ENCODE measurements at places on chromosomes 2 and 18. TPM values are rescaled to one million over a fixed set of nuclear protein-coding genes. Genes with fewer than 3 reads are reported as not detected.

DNA sequence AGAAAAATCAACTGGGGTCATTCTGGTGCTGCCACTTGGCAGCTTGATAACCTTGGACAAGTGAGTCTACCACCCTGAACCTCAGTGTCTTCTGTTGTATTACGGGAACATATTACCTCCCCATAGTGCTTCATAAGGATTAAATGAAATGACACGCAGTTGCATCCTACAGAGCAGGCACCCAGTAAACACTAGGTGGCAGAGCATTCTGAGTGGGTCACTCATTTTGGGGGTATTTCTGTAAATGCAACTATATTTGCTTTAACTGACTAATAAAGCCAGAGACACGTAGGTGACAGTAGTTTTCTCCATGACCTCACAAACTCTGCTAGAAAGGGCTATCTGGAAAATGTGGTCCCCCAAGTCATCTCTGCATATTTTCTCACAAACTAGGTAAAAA lies 4.7 kb downstream of the CD226 start:
- H3K36me3 ChIP-seq = no peaks in the 10 kb centered on the region
- H3K4me3 ChIP-seq = no peak overlapping the region
- H3K27ac ChIP-seq = no peak overlapping the region
- peaks cover 4% of the 10 kb centered on the region for H3K4me1 ChIP-seq
- no peak for DNase-seq

CD8A gene
- 5.3 TPM for total RNA-seq

DNA sequence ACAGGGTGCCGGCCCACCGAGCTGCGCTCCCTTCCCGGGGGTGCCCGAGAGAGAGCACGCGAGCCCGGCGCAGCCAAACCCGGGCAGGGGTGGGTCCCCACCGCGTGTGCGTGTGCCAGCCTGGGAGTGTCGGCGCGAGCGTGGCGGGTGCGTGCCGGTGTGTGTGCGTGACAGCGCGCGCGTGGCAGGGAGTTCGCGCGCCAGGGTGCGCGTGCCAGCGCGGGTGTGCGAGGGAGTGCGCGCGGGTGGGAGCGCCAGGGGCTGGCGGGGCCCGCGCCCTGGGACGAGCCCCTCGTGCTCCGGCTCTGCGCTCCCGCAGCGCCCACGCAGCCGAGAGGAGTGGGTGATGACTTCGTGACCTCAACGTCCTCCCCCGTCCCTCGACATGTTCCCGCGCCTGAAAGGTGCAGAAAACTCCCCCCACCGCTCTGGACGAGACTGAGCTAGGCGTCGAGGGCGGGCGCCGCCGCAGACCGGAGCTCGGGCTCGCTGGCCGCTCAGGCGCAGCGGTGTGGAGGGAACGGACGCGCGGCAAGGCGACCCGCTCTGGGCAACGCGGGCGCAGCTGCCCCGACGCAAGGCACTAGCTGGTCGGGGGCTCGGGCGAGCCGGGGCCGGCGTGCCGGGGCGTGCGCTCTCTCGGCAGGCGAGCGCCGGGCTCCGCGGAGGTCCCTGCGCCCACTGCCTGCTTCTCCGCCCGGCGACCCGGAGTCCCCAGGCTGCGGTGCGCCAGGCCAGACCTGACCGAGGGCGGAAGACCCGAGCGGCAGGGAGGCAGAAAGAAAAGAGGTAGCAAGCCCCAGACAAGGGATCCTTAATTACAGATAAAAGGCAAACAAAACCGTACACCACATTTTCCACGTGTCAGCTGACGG lies 582.8 kb downstream of the ZEB2 start:
- H3K4me3 ChIP-seq = peak overlapping the region; percentile 60
- no peaks in the 10 kb centered on the region for H3K36me3 ChIP-seq
- peaks cover 17% of the 10 kb centered on the region for H3K4me1 ChIP-seq
- H3K27me3 ChIP-seq = no peaks in the 10 kb centered on the region
- H3K27ac ChIP-seq = peak overlapping the region; percentile 90

GRCh38 chr2:23293063-23293462 lies 91.9 kb upstream of the KLHL29 start:
- H3K4me3 ChIP-seq = no peak overlapping the region
- no peaks in the 10 kb centered on the region for H3K27me3 ChIP-seq
- no peaks in the 10 kb centered on the region for H3K36me3 ChIP-seq
- H3K27ac ChIP-seq = no peak overlapping the region
- DNase-seq = no peak

- H3K27me3 ChIP-seq = no peaks in the 10 kb centered on the region
- H3K4me1 ChIP-seq = peaks cover 12% of the 10 kb centered on the region
- no peak overlapping the region for H3K4me3 ChIP-seq
Observed at GRCh38 chr2:101782427-101782792, 84.9 kb downstream of the MAP4K4 start.

- H3K27ac ChIP-seq = no peak overlapping the region
- H3K36me3 ChIP-seq = peaks cover 5% of the 10 kb centered on the region
- peaks cover 12% of the 10 kb centered on the region for H3K4me1 ChIP-seq
- H3K27me3 ChIP-seq = no peaks in the 10 kb centered on the region
- H3K4me3 ChIP-seq = no peak overlapping the region
- DNase-seq = no peak
Observed at GRCh38 chr18:63981719-63982118, 11.8 kb downstream of the SERPINB8 start.
